NCI-H187 (cell line): ENCODE measurements at places on chromosomes 16 and 17.

DNA sequence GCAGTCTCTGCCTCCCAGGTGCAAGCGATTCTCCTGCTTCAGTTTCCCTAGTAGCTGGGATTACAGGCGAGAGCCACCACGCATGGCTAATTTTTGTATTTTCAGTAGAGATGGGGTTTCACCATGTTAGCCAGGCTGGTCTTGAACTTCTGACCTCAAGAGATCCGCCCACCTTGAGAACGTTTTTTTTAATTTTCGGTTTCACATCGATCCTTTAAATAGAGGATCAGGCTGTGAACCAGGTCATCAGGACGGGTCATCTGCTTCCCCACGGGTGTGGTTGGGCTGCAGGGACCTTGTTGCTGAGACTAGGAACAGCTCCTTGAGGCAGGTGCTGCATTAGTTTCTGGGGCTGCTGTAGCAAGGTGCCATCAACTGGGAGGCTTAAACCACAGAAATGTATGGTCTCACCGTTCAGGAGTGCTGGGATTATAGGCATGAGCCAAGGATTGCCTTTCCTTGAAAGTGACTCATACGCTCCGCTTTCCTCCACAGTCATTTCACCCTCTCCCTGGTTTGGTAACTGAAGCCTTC lies 7.9 kb upstream of the NAGPA start:
- no peak for DNase-seq

- DNase-seq: no peak
These were observed 7.1 kb upstream of the NFATC3 start for GRCh38 chr16:68077866-68078700.

DNA sequence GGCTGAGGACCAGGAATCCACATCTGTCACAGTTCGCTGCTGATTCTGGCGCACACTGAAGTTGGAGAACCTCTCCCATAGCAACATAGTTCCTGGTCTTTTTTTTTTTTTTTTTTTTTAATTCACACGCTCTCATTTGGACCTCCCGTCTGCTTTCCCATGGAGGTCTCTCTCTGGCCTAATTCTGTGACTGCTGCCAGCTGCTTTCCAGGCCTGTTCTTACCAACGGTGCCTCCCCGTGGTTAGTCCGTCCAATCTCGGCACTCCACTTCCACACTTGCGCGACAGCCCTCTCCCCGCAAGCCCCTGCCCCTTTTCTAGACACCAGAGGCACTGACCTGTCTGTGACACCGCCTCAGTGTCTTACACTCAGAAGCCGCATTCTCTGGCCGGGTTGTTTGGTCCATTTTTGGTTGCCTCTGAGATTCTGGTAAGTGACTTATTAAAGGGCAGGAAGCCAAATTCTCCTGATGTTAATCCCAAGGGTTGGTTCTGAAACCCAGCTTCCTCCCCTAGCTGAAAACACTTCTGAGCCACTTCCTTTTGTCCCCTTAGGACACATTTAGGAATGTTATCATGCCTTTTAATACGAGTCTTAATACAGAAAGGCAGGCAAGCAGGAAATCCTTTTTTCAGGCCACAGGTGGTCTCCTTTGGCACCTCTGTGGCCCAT lies 1.1 kb upstream of the AKTIP start:
- DNase-seq: no peak

DNA sequence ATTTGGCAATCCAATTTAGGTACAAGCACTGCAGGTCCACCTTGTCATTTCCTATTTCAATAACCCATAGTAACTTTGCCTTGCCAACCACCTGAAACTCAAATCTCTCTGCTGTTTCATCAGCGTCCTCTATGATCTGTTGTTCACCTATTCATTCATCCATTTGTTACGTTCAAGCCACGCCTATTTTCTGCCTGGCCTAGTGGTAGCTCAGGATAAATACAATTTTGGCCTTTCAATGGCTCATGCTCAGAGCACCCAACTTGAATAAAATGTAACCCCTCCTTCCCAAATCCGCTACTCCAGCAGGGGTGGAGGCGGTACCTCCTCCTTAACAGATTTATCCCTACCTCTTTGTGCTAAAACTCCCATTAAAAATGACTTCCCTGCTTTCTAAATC lies 3.6 kb upstream of the FBXO47 start:
- DNase-seq: no peak

DNA sequence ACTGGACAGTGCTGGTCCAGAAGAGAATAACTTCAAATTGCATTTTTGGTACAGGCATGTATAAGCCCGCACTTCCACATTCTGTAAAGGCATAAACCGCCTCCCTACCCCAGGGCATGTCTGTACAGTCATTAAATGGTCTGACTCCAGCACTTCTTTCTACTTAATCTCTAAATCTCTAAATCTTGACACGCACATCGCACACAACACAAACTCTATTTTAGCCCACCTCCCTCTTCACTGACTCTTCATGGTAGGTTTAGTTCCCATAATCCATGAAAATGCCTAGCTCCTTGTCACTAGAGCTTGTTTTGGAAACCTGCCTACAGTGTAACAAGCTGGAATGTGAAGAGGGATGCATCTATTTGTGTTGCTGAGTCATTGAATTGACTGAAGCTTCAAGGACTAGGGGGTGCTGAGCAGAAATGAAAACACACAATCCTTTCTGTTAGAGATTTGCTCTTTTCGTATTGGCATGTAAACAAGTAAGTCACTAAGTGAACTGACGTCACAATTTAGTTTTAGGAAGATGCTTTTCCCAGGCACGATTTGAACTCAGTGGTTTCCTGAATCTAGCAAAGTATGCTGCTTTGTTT lies 1.6 kb upstream of the DUSP14 start:
- no peak for DNase-seq

DNA sequence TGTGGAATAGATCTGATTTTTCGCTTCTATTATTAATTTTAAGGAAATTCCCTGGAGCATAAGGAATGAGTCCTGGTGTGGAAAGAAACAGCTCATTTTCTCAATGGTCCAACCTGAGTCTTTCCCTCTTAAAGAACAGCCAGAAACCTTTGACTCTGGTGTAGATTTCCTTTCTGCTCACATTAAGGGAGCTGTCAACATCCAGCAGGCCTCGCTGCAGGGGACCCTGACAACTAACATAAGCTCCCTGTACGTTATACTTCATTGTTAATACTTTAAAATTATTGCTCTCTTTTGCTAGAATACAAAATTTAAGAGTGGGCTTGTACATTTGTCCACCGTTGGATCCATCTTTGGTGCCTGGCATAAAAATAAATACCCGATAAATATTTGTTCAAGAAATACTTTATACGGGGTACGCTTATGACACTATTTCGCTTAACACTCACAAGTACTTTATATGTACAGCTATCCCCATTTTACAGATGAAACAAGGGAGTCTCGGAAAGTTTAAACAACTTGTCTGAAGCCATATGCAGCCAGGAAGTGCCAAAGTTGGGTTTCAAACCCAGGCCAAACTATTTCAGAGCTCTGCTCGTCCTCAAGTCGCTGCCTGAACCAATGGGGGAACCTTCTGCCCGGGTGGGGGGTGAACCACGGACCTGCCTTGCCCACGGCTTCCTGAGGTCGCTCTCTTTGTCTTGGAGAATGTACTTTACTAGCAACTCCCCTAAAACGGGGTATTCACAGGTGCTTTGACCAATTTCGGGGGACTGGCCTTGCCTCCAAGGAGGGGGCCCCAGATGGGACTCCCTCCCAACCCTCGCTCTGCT lies 611 bp downstream of the SMARCE1 start:
- no peak for DNase-seq

GRCh38 chr16:9095171-9095570 lies 3.7 kb downstream of the HAPSTR1 start:
- DNase-seq: no peak

DNA sequence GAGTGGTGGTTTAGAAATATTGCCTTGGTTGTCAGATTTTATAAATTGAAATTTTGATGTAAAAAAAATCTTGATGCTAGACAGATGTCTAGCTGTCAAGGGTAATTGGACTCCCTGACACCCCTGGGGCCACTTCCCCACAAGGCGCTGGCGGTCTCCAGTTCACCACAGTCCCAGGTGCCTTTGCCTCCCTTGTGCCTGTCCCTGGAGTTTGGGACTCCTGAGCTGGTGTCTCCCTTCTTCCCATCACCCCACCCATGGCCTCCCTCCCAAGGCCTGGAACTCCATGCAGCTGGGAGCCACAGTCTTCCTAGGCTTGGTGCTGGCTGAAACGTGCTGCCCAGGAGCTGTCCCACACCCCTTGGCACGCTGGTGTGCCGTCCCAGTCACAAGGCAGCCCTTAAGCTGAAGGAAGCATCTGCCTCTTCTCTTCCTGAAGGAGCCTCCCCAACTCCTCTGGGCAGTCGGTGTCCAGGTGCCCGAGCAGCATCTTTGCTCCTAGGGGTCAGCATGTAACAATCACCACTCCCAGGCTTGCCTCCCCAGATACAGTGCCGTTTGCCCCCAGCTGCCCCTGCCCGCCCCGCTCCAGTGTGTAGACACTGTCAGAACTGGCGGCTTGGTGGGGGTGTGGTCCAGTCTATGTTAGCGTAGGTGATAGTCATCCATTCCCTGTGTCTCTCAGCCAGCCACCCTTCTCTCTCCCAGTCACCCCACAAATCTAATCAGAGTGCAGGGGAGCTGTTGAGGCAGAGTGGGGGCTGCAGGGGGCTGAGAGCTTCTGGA lies 26.2 kb downstream of the POLR3E start:
- DNase-seq: no peak

GRCh38 chr16:20349615-20350014 lies 2.9 kb downstream of the UMOD start:
- no peak for DNase-seq

DNA sequence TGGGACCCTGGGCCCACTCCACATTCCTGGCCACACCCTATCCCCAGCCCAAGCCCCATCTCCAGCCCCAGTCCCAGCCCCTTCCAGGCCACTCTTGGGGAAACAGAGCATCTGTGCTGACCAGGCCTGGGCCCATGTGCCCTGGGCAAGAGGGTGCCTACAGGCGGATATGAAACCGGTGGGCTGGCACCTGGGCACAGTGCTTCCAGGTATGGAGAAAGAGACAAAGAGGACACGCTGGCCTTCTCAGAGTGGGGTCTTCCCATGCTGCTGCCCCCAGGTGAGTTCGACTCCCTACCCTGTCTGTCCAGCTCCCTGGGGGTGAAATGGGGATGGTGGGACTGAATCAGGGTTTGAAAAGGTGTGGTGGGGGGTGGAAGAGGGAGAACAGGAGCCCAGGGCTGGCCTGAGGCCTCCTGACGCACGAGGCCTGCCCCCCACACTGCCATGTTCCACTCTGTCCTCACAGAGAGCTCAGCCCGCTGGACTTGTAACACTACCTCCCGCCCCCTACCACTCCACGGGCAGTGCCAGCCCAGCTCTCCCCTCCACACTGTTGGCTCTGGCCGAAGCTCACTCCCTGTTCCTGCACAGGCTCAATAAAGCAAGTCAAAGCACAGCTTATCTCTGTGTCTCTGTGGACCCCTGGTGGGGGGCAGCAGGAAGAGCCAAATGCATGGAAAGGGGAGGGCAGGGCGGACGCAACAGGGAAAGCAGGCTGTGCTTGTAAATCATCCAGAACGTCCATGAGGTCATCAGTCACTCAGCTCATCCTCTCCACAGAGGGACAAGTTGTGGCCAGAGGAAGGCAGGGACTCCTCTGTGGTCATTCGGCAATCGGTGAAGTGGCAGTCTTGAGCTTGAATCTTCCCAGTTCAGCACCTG lies 71.1 kb upstream of the TMEM97 start:
- DNase-seq: no peak

GRCh38 chr17:28372203-28372944 lies 880 bp downstream of the SARM1 start:
- no peak for DNase-seq

DNA sequence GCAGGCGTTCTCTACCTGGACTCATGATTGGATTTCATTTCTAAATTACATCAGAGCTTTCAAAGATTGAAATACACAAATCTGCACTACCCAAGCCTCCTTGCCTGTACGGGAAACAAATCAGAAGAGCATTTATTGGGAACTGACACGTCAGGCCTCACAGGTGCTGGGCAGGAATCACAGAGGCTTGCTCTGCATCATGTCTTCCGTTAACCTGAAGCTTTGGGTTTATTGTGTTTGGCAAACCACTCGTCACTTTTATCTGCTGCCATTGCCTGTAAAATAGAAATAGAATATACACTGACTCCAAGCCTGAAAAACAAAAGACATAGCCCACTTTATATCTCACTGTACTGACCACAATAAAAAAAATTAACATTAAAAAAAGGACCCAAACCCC lies 7.9 kb upstream of the GEMIN4 start:
- no peak for DNase-seq

GRCh38 chr17:65876985-65877384 lies 314.9 kb downstream of the CEP112 start:
- no peak for DNase-seq

DNA sequence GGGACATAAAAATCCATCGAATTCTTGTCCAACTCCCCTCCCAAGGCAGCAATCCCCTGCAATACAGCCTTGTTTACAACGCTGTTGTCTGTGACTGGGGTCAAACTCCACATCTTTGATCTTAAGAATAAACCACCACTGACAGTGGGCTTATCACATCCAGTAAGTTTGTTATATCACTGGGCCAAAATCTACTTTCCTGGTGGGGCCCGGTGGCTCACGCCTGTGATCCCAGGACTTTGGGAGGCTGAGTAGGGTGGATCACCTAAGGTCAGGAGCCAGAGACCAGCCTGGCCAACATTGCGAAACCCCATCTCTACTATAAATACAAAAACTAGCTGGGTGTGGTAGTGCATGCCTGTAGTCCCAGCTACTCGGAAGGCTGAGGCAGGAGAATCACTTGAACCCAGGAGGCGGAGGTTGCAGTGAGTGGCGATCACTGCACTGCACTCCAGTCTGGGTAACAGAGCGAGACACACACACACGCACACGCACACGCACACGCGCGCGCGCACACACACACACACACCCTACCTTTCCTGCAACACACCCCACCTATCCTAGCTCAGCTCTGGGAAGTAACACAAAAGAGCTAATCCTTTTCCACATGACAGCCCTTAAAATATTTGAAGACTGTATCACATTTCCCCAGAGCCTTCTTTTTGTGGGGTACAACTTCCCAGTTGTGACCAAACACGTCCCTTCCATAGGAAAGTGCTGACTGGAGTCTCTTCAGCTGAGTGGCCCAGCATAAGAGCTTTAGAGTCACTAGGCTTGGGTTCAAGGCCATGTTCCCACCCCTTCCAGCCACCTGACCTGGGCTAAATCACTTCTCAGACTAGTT lies 20.9 kb upstream of the ABCC1 start:
- DNase-seq: no peak

- DNase-seq: no peak
These were observed 51.7 kb downstream of the NLK start for GRCh38 chr17:28093999-28094716.

GRCh38 chr17:70629902-70630301 lies 460.6 kb downstream of the KCNJ2 start:
- no peak for DNase-seq

- no peak for DNase-seq
These were observed 1.8 kb downstream of the RAI1 start for GRCh38 chr17:17682737-17683680.

- peak; percentile 50 for DNase-seq
These were observed 491 bp downstream of the SLC25A19 start for GRCh38 chr17:75288770-75289114.
